HFF-Myc (cell line): ENCODE measurements at places on chromosomes 5 and 9.

DNA sequence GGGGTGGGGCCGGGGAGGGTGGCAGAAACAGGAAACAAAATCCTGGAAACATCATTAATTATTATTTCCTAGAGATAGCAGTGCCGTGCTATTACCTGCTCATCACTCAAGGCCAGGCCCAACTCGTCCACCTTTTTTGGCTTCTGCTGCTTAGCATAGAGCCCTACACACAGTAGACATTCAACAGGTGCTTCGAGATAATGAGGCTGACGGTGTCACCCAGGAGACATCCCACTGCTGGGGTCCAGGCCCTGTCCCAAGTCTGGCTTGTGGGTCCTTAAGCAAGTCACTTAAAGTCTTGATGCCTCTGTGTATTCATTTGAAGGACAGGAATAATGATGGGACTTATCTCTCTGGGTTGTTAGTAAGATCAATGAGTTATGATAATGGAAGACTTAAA is 506.6 kb downstream of the BNC2 start:
- no peak for DNase-seq

DNA sequence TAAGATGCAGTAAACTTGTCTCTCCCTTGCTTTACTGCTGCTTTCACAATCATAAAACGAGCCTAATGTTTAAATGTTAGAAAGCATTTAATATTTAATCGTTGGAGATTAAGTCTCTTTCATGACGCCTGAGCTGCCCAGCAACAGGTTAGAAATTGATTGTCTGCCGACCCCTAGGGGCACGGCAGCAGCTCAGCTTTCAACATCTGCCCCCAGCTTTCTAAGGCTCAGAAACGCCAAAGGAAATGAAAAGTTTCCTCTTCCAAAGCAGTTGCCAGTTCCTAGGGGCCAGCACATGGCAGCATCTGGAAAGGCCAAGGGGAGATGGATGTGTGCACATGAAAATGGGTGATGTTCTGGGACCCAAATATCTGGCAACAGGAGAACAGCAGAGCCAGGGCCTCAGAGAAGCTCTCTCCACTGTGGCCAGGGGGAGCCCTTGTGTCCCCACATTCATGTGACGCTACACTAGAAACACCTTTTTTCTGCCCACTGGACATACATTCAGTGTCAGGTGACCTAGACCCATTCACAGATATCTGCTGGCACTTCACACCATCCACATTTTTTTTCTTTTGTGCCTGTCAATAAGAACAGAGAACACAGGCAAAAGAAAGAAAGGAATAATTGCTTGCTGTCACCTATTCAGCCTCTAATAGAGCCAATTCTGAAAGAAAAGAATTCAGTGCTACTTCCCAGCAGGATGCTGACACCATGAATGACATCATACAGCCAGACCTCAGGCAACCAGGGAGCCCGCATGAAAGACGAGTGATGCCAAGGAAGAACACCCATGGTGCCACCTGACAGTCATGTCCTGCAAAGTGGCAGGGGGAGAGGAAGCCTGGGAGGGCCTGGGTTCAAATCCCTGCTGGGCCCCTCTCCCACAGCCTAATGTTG is 205.0 kb upstream of the TAS2R1 start:
- DNase-seq: peak; percentile 12

- no peak for DNase-seq
These were observed 480.8 kb downstream of the GADD45G start for GRCh38 chr9:90085633-90086032.

DNA sequence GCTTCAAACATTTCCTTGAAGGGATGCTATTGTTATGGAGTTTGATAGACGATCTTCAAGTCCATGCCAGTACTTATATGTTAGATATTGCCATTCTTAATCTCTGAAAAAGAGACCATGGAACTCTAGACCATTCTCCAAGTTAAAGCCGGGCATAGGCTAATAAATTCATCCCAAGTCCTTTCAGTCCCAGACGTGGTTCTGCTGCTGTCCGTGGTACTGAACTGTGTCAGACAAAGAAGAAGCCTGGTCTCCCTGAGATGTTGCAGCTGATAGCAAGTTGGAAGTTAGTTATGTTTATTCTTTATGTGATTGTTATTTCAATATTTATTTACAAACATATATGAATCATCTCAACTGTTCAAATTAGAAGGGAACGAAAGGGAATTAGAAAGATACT is 158.7 kb downstream of the NMUR2 start:
- DNase-seq: no peak

DNA sequence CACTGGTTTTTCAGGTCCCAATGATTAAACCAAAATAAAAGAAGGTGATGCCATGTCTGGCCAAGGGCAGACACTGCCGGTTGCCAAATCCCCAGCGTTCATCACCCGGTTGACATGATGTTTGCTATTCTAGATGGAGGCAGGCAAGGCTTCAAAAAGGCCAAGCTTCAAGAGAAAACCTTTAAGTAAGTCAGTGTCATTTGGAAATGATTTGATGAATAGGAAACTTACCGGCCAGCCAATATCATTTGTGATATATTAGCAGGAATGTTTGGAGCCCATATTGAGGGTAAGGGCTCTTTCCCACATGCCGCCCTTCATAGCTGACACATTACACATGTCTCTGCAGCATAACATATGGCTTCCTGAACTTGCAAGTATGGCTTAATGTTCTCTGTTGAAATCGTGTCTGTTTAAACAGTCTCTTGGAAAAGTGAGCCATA is 89.5 kb upstream of the TTC23L start:
- no peak for DNase-seq

GRCh38 chr5:59117320-59117719 is 534.4 kb downstream of the RAB3C start:
- DNase-seq: no peak

DNA sequence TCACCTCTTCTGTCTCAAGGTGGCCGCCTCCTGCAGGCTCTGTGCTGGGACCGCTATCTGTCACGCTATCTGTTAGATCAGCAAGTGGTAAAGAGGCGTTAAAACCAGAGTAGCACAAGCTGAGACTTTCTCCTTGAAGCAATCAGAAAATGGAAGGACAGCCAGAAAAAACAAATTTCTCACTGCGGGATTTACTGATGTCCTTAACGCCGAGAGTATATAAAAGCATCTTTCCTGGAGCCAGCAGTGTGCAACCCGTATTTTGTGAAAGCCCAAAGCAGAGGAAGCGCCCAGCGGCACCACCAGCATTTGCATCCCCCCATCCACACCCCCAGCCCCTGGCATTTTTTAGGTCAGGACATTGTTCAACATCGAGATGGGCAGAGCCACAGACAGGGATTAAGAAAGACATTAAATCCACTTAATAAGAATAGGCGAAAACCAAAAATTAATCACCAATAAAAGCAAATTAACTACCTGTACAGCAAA is 48.6 kb downstream of the DUSP1 start:
- DNase-seq: no peak

DNA sequence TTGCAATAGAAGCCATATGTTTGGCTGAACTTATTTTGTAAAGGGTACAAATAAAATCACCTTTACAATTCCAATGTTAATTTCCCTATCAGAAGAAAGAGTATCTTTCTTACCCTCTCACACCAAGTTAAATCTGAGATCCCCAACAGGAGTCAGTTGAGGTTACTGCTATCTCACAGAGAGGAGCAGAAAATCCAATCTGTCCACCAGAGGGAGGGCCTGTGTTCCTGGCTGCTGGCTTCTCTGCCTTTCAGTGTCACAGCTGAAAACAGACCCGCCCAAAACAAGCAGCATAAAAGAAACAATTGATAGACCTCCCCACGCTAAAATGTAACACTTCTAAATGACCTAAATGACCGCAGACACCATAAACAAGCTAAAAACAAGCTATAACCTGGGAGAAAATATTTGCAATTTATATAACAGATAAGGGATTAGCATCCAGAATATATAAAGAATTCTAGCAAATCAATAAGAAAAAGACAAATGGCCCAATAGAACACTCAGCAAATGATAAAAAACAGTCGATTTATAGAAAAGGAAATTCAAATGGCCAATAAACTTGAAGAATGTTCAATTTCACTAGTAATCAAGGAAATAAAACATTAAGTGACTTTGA is 24.5 kb upstream of the MVB12B start:
- DNase-seq: peak; percentile 24
